ENCODE measurements at places on chromosomes 13 and 19. TPM values are rescaled to one million over a fixed set of nuclear protein-coding genes. Genes with fewer than 3 reads are reported as not detected.

The WASF3 gene
- 38.0 TPM for total RNA-seq

DNA sequence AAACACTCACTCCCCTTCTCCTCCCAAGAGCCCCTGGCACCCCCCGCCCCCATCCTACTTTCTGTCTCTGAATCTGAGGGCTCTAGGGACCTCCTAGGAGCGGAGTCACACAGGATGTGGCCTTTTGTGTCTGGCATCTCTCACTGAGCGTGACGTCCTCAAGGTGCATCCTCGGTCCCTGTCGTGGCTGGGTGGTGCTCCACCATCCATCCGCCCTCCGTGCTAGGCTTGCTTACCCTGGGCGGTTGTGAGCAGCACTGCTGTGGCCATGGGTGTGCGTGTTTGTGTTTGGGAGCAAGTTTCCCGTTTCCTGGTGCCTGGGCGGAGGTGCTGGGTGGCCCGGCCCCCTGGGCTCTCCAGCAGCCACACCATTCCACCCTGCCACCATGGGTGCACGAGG, 12.2 kb downstream of the PLEKHJ1 start:
- no peak overlapping the region for H3K4me3 ChIP-seq
- no peak for DNase-seq
- H3K27me3 ChIP-seq = no peaks in the 10 kb centered on the region

GRCh38 chr13:36715841-36716240, 42.0 kb downstream of the SERTM1 start:
- no peaks in the 10 kb centered on the region for H3K27me3 ChIP-seq
- H3K4me1 ChIP-seq = peaks cover 3% of the 10 kb centered on the region
- no peak overlapping the region for H3K27ac ChIP-seq
- no peak overlapping the region for H3K4me3 ChIP-seq
- DNase-seq = no peak

- H3K4me1 ChIP-seq = no peaks in the 10 kb centered on the region
- H3K4me3 ChIP-seq = no peak overlapping the region
- H3K27ac ChIP-seq = no peak overlapping the region
- no peaks in the 10 kb centered on the region for H3K36me3 ChIP-seq
Measured at GRCh38 chr19:41617941-41618730, 8.7 kb downstream of the CEACAM4 start.

DNA sequence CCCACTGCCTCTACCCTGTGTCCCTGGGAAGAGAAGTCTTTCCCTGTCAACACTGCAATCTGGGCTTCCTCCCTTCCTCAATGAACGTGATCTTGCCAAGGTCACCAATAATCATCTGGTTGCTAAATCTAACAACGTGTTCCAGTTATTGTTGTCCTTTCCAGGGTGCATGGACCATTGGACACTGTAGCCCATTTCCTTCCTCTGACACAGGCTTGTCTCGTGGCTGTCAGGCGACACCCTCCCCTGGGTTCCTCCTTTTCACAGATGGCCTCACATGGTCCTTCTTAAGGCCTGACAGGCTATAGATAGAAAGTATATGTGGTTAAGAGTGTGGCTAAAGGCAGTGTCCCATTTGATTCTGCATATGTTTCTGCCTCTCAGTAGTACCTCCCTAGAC, 67.7 kb upstream of the STARD13 start:
- H3K27me3 ChIP-seq = peaks cover 36% of the 10 kb centered on the region
- H3K4me1 ChIP-seq = no peaks in the 10 kb centered on the region
- H3K27ac ChIP-seq = no peak overlapping the region
- DNase-seq = no peak
- no peaks in the 10 kb centered on the region for H3K36me3 ChIP-seq
- no peak overlapping the region for H3K4me3 ChIP-seq

DNA sequence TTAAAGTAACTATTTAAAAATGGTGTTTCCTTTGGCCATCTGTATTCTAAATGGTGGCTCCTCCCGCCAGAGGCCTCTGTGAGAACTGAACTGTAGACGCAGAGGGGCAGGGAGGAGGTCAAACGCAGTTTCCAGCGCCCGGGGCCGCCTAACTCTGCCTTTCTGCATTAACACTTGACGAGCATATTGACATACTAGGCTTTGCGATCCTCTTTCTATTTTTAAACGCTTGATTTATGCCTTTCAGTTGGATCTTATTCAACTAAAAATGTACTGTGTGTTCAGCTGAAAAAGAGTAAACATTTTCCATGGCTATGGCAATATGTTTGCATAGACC, 74.7 kb downstream of the SPACA7 start:
- no peak overlapping the region for H3K27ac ChIP-seq
- DNase-seq = no peak
- H3K4me1 ChIP-seq = no peaks in the 10 kb centered on the region
- no peaks in the 10 kb centered on the region for H3K27me3 ChIP-seq

Data from endodermal cell (in vitro differentiated cells).